ENCODE measurements at places on chromosomes 4 and X.

GRCh38 chr4:83605744-83606172, 69.8 kb downstream of the GPAT3 start:
- no peak for DNase-seq

DNA sequence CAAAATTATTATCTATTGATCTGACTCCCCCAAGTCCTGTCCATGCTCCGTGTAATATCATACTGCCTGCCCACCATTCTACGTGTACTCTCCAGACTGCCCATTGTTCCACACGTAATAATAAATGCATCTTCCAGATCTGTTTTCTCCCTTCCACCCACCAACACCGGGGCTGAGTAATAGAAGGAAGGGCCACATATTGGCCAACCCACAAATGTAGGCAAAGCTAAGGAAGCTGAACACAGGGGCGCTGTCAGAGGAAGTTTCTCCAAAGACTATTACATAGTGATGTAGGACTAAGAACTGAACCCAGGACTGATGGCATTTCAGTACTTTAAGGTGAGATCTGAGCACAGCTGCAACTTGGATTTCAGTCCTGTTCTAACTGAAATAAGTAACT, 135.8 kb upstream of the GUCY1A1 start:
- DNase-seq, result no peak

DNA sequence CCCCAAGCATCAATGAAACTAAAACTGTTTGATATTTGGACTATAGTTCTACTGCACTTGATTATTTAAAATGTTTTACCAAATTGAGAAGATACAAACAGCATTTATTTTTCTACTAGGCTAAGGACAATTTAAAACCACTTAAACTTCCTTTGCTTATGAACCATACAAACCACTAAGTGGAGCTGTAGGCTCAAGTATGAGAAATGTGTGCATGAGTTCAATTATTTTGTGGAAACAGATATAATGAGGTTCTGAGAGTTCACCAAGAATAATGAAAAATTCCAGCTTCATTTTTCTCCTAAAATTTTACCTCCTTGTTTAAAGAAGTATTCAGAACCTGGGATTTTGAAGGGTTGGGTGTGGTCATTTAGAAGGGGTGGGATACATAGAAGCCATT, 63.1 kb downstream of the SERPINA7 start:
- DNase-seq, result no peak

DNA sequence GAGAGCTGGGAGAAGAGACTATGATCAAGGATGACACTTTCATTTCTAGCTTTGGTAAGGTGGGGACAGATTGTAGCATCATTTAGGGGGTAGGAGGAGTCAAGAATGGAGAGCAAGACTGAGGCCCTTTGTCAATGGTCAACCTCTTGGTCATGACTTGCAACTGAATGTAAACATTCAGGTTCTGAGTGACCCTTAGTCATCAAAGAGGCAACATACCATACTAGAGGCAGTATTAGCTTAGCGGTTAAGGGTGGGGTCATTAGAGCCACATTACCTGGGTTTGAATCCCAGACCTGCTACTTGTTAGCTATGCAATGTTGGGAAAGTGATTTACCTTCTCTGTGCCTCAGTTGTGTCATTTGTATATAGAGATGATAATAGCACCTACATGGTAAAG, 76.5 kb downstream of the MED28 start:
- DNase-seq, result no peak

GRCh38 chr4:20030108-20030507, 221.6 kb upstream of the SLIT2 start:
- no peak for DNase-seq

DNA sequence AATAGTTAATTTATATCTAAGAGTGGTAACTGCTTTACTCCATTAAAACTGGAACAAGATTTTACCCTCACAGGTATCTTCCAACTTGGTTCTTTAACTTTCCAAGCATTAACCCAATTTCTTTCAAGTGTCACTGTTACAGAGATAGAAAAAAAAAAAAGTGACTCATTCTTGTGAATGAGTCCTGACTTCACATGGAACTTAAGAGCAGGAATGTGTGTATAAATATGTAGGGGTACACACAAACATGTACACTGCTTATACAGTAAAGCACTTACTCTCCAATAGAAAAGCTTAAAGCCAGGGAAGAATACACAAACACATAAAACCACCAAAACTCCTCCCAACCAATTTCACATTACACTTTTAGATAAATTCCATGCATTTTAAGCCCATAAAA, 38.8 kb downstream of the TAPT1 start:
- no peak for DNase-seq

DNA sequence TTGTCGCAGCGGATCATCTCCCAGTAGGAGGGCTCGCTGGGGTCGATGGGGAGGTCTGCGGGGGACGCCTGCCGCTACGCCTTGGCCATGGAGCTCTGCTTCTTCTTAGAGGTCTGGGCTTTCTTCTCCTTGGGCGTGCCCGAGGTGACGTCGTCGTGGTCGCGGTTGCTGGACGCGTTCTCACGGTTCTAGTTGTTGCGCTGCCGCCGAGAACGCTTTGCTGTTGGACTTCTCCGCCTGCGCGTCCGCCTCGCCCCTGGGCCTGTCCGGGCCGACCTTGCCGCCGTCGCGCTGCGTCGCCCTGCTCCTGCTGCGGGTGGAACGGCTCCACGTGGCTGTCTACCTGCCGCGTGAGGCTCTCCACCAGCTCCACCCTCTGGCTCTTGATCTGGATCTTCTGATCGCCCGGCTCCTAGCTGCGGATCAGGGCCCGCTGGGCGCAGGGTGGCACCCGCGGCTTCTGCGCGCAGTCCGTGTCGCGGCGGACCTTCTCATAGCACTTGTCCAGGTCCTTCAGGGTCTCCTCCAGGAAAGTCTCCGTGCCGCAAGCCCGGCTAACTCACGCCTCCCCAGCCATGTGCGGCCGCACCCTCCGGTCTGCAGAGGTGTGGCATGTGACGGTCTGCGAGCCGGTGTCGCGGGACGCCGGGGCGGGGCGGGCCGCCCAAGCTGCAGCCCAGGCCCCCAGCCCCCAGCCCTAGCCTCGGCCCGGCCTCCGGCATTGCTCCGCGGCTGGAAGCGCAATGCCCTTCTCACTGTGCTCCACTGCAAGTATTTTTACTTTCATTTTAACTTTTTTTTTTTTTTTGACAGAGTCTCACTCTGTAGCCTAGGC, 40.5 kb upstream of the OGT start:
- no peak for DNase-seq

Measured in NCI-H446 treated with DMSO at 0.1 percent for 48 hours (cell line).